ENCODE measurements at places on chromosomes 7 and 10.

DNA sequence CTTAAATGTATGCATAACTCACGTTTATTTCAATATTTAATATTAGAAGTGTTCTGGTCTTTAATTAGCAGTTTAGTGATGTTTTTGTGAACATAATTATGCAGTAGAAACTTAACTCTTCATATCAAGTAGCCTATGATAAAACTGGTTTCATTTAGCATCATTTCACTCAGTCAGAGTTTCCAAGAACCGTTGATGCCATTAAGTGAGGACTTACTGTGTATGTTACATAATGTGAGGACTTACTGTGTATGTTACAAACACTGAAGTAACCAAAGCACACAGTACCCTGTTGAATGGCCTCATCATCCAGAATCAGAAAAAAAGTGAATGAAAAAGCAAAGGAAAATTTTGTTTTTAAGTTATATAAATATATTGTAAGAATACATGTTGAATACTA is 32.9 kb upstream of the PBLD start:
- DNase-seq, result no peak

DNA sequence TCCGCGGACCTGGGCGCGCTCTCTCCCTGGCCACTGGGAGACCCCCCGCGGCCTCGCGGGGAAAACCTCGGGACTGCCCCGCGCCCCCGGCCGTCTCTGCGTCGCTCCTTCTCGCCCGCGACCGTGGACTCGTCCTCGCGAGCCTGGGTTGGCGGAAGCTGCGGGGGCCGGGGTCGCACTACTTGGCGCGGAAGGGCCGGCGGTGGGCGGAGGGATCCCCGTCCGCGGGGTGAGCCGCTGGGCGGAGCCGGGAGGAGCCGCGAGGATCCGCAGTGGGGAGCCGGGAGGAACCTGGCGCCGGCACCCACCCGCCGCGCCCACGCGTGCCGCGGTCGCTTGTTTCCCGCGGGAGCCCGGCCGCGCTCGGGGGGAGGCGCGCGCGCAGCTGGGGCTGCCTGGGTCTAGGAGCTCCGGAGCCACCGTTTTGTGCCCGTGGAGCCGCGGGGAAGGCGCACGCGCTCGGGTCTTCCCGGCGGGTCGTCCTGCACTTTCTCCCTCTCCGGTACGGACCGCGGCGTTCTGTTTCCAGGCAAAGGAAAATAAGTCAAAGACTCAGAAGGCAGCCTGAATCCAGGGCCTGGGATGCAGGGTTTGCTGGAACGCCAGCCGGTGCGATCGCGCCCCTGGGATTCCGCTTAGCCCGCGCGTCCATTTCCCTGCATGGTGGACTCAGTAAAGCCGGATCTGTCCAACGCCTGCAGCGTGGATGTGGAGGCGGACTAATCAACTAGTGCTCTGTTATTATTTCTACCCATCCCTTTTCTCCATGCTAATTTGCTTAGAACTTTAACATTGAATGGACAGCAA is 28.7 kb upstream of the KMT2C start:
- peak; percentile 89 for DNase-seq

- peak; percentile 32 for DNase-seq
Measured at GRCh38 chr10:88493691-88494483, 89.2 kb downstream of the RNLS start.

DNA sequence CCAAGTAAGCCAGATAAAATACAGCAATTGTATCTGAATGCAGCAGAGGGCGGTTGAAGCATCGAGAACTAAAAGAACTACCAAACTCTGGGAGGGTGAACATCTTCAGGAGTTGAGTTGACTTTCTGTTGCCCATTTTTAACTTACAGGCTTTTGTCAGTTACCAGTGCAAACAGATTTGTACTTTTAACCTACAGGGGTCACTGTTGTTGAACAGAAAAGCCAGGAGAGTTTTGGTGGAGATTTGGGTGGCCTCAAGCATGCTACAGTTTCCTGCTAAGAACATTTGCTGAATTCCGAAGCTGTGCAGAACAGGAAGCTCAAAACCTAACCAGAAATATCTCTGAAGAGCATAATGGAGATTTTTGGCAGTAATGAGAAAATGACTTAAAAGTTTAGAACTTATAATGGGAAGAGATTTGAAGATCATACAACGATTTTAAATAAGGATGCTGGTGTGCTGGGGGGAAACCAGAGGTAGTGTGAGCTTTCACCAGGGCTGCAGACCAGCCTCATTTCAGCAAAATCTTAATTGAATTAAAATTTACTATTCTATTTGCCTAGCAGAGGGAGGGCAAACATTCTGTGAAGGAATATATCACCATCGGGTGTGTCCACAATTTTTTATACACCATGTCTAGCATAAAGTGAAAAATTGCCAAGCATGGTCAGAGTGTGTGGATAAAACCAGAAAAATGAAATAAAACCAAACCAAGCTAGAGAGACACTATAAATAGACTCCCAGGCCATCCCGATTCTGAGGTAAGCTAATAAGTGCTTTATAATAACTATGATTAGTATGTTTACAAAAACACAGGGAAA is 208.6 kb upstream of the CCDC6 start:
- DNase-seq, result no peak

GRCh38 chr7:156376317-156376716 is 264.3 kb upstream of the RNF32 start:
- no peak for DNase-seq

DNA sequence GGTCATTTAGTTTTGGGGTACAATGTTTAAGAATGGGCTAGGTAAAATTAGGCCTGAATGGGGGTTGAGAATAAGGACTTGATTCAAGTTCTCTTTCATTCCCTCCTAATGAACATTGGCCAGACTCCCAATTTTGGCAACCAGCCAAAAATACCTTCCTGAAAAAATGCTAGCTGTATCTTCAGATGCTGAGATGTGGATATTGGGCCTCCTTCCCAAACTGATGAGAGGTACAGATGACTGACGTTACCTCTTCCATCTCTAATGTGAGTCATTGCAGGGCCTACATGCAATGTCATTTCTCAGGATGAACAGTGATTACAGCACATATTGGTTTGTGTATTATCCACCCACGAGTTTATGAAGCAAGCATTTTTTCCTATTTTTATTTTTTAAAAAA is 151.6 kb downstream of the SND1 start:
- no peak for DNase-seq

DNA sequence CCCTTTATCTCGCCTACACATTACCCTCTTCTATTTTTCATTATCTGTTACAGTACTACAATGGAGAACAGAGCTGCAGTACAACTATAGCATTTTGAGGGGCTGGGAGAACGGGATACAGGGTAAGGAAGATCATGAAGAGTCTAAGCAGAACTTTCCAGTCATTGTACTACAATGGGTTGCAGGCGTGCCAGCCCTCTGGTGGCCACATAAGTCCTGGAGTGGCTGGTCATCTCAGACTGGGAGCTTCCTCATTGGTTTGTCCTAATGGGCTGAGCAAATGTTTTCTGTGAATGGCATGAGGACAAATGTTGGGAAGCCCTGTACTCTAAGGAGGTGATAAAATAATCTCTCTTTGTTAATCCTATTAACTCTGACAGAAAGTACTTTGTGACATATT is 33.0 kb downstream of the TMEM106B start:
- no peak for DNase-seq

DNA sequence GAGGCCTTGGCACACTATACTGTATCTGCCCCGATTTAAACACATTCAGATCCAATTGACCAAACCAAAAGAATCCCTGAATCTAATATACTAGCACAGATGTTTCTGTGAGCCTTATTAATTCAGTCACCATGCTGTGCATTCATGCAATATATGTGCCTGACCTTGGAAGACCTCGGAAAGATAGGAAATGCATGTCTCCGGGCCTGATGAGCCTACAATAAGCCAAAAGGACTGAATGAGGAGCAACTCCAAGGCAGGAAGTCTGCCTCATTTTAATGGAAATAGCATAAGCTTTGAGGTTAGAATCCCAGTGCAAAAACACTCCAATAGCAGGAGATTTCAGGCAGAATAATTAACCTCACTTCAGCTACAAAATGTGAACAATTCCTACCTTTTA is 316.7 kb downstream of the LRRTM3 start:
- no peak for DNase-seq

DNA sequence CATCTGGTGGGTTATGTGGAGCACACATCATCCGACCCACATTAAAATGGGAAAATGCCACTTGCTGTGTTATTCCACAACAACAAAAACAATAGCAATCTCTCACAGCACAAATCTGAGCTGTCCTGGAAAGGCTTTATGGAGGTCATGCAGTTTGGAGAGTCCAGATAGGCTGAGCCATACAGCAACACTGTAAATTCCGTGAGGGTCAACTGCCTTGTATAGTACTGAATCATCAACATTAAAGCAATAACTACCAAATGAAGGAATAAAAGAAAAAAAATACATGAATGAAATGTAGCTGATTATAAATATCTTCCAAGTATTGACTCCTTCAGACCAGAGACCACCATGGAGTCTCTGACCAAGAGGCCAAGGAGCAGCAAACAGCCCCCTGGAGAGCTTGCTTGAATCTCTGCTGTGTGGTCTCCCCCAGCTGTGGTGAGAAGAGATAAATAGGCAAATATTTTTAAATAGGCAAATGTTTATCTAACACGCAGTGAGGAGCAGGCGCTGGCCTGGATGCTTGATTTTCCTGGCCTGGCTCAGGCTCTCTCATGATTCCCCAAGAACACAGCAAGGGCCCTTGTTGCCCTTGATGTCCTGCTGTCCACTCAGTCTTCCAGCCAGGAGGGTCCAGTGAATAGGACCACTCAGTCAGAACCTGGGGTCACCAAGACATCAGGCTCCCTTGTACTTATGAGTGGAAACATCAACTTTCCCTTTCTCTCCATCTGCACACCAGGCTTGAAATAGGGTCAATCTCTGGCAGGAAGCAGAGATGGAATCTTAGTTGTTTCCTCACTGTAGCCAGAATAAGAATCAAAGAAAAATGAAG is 1021.3 kb downstream of the XPNPEP1 start:
- DNase-seq, result peak; percentile 48

DNA sequence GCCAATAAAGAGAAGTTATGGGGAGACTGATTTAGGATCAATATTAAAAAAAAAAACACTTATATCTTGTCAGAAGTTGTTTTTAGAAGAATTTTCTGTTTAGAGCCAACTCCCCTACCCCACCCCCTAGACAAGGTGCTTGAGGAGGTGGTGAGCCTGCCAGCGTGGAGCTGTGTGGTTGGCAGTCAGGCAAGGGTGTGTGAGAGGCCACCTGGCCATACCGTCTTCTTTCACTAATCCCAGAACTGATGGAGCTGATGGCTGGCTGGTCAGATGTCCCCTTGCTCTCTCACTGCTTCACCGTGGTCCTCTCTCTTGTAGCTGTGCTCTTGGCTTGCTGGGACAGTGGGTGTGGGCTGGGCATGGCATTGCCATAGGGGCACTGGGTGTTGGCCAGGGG is 34.3 kb downstream of the NACAD start:
- DNase-seq, result no peak

GRCh38 chr7:93575555-93576399 is 1.3 kb upstream of the CALCR start:
- no peak for DNase-seq

DNA sequence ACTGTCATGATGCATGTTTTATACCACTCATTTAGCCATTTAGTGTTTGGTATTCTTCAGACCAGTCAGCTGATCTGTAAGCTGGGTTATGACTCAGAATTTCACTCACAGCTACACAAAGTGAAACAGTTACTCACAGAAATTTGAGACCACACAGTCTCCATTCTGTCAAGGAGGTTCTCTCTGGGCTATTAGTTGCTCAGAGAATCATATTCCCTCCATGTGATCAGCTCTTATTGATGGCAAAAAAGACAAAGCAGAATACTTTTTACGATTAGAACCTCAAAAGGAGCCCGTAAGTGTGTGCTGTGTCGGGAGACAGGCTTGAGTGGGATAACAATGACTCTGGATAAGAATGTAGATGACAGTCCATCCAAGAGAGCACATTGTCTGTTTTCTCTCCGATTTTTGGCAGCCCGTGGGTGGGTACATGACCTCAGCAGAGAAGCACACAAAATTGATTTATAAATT is 277.6 kb upstream of the SORCS1 start:
- DNase-seq, result no peak

DNA sequence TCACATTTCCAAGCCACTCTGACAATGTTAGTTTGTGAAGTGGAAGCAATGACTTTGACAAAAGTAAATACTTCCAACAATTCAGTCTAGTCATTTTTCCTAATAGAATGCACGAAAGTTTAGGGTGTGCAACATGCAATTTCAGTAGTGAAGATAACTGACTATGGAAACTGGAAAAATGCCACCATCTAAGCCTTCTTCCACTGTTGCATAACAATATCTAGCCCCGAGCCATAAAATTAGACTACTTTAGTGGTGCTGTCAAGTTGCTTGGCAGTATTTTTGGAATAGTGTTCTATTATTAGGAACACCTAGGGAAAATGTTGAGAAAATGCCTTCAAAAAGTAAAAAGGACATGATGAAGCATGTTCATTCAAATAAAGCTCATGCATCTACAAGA is 17.9 kb downstream of the SEMA3A start:
- no peak for DNase-seq

DNA sequence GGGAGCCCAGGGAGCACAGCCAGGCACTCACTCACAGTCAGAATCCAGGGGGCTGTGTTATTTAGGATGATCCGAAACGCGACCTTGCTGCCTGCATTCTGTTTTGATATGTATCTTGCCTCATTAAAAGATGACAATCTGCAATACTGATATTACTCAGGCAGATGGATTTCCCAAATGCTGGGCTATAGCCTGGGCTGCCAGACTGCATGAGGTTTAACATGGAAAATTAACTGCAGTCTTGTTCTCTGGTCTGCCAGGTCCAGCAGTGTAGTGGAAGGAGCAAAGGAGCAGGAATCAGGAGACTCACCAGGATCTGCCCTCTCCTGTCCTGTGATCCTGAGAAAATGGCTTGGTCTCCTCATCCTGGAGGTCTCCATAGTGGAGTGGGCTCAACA is 258.1 kb downstream of the PAXIP1 start:
- no peak for DNase-seq

DNA sequence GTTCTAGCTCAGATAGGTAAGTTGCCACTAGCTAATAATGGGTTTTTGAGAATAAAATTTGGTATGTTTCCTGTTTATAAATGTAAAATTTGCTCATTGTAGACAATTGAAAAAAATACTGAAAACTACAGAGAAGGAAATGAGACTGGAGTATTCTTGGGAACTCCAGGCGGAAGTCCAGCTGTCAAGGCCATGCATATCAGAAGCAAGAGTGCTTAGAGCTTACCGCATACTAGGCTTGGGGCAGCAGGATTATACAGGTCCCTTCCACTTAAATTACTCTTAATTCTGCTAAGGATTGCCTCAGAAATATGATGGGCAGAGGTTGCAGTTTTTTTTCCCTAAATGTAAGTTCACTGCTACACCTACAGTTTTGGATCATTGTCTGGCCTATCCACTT is 26.6 kb downstream of the UMAD1 start:
- DNase-seq, result no peak
